ENCODE measurements at places on chromosomes 2 and 18.

DNA sequence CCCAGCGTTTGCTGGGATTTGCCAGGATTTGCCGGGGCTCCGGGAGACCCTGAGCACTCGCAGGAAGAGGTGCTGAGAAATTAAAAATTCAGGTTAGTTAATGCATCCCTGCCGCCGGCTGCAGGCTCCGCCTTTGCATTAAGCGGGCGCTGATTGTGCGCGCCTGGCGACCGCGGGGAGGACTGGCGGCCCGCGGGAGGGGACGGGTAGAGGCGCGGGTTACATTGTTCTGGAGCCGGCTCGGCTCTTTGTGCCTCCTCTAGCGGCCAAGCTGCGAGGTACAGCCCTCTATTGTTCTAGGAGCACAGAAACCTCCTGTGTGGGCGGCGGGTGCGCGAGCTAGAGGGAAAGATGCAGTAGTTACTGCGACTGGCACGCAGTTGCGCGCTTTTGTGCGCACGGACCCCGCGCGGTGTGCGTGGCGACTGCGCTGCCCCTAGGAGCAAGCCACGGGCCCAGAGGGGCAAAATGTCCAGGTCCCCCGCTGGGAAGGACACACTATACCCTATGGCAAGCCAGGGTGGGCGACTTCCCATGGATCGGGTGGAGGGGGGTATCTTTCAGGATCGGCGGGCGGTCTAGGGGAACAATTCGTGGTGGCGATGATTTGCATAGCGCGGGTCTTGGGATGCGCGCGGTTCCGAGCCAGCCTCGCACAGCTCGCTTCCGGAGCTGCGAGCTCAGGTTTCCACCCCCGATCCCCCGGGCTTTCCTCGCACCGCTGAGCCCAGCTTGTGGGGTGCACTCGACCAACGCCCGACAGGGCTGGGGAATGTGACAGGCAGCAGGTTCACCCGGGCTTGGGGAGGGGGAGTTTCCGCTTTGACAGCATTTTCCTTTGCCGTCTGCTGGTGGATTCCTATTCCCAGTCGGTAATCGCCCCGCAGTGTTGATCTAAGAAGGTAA lies 2.8 kb downstream of the ONECUT2 start:
- no peak for DNase-seq

DNA sequence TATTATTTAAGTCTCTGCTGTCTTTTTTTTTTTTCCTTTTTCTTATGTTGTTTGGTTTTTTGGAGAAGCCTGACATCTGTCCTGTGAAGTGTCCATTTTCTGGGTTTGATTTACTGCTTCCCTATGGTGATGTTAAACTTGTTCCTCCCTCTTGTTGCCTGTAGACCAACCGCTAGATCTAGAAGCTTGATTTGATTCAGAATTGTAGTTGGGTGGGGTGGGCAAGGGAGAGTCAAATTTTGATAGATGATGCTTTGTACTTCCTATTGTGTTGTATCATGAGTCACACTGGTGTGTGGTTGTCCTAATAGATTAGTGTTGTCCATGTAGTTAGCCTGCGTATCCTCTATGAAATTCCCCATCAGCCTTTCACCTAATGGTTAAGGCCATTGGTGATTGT lies 35.4 kb downstream of the CAB39 start:
- DNase-seq, result no peak

GRCh38 chr2:24253303-24253919 lies 78.6 kb downstream of the FAM228A start:
- no peak for DNase-seq

GRCh38 chr2:173171924-173172643 lies 96.4 kb downstream of the MAP3K20 start:
- DNase-seq, result no peak

DNA sequence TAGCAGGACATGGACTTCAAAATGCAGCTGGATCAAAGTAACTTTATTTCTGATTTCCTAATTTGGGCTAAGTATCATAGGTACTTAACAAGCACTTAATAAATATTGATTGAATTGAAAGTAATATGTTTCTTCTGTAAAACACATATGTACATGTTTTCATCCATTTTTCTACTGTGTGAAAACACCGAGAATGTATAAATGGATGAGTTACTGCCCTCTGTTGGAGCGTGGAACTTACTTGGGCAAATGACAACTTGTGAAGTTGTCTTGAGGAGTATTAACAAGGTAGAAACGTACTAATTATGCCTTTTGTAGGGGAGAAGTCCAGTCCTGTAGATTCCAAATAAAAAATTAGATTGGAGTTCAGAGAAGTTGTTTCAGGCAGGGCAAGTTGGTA lies 87.2 kb downstream of the PHLPP1 start:
- no peak for DNase-seq

DNA sequence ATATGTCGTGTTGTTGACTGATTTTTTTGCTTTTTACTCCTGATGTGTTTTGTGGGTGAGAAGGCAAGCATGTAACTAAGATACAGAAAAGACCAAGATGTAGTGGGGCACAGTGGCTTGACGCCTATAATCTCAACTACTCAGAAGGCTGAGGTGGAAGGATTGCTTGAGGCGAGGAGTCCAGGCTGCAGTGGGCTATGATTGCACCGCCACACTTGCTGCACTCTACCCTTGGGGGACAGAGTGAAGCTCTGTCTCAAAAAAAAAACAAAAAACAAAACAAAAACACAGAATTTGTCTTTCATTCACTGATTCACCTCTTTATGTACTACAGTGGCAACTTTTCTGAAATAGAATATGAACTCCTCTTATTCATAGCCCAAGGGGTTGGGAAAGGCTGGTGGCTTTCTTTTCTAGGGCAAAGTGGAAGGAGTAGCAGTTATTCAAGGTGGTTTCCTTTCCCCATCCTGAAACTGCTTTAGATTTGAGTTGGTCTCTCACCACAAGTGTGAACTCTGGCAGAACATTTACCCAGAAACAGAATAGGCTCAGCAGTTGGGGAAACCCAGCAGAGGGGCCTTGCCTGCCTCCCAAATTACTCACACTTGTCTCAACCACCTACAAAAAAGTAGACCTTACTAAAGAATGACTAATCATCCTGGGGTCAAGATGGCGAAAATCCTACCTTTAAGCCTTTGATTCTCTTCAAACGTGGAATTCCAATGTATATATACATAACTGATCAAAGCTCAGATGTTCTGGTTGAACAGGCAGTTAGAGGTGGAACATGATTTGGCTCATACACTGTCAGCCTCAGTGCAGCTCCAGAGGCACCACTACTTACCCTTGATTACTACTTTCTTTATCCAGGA lies 6.5 kb downstream of the TANK start:
- no peak for DNase-seq

- no peak for DNase-seq
Observed at GRCh38 chr2:25054720-25055119, 12.8 kb downstream of the EFR3B start.

GRCh38 chr2:166060191-166060590 lies 67.6 kb downstream of the SCN1A start:
- DNase-seq, result no peak

DNA sequence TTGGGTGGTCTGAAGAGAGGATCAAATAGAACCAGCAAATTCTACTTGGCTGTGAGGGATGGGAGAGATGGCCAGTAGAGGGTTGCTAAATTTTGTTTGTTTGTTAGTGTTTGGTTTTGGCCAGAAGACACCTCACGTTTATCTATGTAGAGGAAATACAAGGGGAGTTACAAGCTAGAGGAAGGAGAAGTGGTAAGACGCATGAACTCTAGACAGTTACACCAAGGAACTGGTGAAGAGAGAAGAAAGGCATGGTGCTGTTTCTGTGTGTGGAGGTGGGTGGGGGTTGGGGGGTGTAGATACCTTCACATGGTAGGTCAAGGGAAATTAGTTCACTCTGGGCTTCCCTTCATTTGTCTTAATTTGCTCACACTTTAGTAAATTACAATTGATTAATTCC lies 25.6 kb downstream of the RASGRP3 start:
- DNase-seq, result no peak

GRCh38 chr18:76445275-76445674 lies 49.8 kb downstream of the ZNF516 start:
- DNase-seq, result no peak

- no peak for DNase-seq
Observed at GRCh38 chr18:6835345-6835744, 105.8 kb downstream of the ARHGAP28 start.

DNA sequence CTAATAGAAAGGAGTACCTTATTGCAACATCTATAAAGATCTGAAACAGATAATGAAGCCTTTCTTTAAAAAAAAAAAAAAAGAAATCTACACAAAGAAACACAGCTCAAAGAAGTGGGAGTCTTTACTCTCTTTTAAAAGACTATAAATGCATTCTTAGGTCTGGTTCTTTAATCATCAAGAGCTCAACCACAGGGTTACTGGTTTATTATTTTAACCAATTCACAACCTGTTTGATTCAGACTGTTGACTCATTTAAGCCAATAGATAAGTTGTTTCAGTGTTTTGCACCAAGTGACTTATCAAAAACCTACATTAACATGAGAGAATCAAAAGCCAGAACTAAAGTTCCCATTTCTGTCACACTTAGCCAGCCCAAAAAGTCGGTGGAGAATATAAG lies 93.1 kb downstream of the TCF4 start:
- no peak for DNase-seq

DNA sequence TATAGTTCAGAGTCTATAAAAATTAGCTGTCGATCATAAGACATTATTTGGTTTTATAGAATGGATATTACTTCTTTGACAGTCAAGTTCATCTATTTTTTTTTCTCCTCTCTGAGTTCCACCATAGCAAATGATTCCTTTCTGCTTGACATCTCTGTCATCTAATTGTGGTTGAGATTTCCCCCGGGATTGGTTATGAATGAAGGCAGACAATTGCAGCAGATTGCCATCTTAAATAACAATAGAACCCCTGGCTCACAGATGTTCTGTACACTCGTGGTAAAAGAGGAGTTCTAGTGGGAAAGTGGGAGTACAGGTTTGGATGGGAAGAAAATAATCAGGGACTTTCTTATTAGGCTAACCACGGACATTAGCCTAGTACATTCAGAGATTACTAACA lies 292.1 kb upstream of the NRXN1 start:
- DNase-seq, result no peak

- DNase-seq, result no peak
Observed at GRCh38 chr2:47497843-47498460, 95.0 kb downstream of the MSH2 start.

DNA sequence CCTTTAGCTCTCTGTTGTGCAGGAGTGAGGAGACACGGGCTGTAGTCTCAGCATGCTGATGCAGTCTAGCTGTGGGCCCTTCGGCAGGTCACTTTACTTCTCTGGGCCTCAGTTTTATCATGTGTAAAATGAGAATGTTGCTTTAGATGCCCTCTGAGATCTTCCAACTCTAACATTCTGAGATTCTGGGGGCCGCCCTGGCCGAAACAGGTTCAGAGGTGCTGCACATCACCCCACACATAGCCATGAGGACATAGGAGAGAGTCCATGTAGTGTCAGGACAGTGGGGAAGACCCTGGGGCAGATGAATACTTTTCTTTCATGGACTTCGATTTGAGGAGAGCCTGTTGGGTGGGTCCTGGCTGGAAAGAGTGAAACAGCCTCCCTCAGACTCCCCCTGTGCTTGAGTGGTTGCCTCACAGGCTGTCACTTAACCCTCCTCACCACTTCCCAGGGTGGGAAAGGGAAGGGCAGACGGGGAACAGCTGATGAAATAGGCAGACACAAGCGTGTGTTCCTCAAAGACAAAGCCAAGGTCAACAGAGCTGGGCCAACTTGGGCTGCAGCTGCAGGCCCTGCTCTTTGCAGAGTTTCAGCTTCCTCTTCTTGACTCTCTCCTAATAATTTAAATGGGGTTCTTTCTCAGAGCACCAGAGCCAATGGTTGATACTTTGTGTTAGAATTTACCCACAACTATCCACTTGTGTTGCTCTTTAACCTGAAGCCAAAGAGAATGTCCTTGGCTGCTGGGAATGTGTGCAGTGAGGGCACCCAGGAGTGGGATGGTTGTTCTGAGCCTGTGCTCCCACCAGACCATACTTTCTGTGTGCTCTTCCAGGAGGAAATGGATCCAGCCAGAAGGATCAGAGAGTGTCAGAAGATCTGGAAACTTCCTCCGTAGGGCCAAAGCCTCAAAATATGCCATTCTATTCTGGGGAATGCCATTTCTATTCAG lies 14.7 kb upstream of the MRPL33 start:
- DNase-seq, result no peak

GRCh38 chr2:170680172-170680941 lies 34.8 kb upstream of the SP5 start:
- DNase-seq, result no peak

DNA sequence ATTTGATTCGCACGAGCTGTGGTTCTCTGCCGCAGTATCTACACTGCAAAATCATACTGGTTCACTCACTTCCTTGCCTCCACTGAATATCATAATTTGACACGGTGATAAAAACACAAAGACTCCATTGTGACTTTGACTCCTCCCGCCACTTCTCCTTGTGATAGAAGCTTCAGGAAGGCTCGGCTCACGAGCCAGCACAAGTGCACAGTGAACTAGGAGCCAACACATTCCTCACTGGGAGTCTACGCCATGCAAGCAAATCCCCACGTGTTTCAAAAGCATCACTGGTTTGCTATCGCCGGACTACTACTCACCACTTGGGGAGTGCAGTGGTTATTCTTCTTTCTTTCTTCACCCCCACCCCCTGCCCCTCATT lies 293.3 kb upstream of the PARD3B start:
- DNase-seq, result no peak

DNA sequence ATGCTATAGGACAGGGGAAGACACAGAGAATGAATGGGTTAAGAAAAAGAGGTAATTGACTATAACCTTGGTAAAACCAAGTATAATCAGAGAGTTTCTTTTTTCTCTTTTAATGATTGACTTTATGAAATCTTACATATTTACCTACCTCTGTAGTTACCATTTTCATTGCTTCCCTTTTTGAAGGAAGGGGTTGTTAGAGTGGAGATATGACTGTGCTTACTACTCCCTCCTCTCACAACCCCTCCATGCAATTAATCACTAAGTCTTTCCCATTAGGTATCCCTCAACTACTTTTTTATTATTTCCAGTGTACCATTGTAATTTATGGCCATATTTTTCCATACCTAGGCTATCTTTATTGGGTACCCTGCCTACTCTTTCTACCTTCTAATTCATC lies 71.4 kb downstream of the WDR7 start:
- DNase-seq, result no peak

DNA sequence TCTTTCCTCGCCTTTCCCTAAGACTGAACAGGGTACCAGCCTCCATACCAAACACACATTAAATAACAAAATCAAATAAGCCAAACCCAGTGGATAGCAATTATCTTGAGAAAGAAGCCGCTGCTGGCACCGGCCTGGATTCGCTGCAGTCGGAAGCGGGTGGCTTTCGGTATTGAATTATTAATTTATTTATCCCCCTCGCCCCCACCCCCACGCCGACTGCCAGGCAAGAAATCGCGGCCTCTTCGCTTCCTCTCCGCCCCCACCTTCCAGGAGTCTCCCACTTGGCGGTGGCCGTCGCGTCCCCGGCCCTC lies 370 bp upstream of the ZNF804A start:
- DNase-seq, result no peak

Data from GOT3 (cell line).